Gastrocnemius medialis (tissue), 4 donors: ENCODE measurements at places on chromosomes 3 and 15.

DNA sequence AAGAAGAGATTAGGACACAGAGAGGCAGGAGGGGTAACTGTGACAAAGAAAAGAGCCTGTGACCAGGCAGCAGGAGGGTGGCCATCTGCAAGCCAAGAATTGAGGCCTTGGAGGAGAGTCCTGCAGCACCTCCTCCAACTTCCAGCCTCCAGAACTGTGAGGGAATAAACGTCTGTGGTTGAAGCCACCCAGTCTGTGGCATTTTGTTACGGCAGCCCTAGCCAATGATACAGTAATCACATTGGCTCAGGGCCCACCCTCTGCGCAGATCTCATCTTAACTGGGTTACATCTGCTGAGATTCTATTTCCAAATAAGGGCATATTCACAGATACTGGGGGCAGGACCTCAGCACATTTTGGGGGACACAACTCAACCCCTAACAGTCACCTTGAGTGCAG is 11.3 kb downstream of the SELENOS start:
- H3K27me3 ChIP-seq, result no peaks in the 10 kb centered on the region
- H3K4me3 ChIP-seq, result no peak overlapping the region
- no peak for DNase-seq
- H3K4me1 ChIP-seq, result no peaks in the 10 kb centered on the region
- H3K27ac ChIP-seq, result no peak overlapping the region

GRCh38 chr3:102174832-102175374 is 259.9 kb upstream of the ZPLD1 start:
- DNase-seq, result no peak
- no peaks in the 10 kb centered on the region for H3K27me3 ChIP-seq
- no peak overlapping the region for H3K27ac ChIP-seq
- no peak overlapping the region for H3K4me3 ChIP-seq
- H3K4me1 ChIP-seq, result peaks cover 1% of the 10 kb centered on the region

DNA sequence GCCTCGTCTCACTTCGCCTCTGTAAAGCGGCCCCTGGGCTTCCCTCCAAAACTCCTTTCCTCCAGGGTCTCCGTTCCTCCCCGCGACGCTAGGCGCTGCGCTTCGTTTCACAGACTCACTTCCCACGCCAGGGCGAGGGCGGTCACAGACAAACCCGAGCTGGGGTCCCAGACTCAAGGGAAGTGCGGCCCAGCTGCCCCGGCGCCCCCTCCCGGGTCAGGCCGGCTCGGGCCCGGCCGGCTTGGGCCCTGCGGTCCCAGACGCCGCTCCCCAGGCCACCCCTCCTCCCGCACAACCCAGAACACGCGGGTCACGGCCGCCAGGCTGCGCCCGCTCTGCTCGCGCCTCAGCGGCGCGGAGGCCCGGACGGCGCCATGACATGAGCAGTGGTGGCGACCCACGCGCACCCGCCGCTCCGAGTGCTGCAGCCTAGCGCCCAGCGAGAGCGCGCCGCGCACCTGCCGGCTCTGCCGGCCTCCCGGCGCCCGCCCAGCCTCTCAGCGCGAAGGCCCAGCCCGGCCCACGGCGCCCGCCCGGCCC is 547 bp downstream of the NUP210 start:
- peak overlapping the region; percentile 64 for H3K27ac ChIP-seq
- no peaks in the 10 kb centered on the region for H3K36me3 ChIP-seq
- H3K27me3 ChIP-seq, result no peaks in the 10 kb centered on the region
- peak; percentile 22 for DNase-seq

- no peak for DNase-seq
- H3K4me3 ChIP-seq, result no peak overlapping the region
- no peak overlapping the region for H3K27ac ChIP-seq
Measured at GRCh38 chr3:43086460-43087165, 19.3 kb downstream of the POMGNT2 start.

DNA sequence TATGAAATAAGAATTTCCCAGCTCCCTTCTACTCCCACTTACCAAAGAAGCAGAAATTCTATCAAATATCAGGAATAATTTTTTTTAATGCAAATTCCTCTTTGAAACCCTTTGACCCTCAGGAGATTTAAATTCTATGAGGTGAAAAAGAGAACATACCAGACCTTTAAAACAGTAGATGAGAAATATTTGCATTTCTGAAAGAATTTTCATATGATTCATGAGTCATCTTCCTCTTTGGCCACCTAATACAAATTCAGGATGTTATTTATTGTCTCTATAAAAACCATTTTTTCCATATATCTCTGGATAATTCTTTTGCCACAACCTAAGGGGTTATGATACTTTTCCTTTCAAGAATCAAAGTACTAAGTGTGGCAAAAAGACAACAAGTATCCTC is 67.3 kb upstream of the ST3GAL6 start:
- no peak overlapping the region for H3K4me3 ChIP-seq
- no peaks in the 10 kb centered on the region for H3K27me3 ChIP-seq
- no peaks in the 10 kb centered on the region for H3K36me3 ChIP-seq
- DNase-seq, result no peak
- H3K4me1 ChIP-seq, result no peaks in the 10 kb centered on the region
